Osteocyte (in vitro differentiated cells): ENCODE measurements at places on chromosomes 12 and 14. TPM values are rescaled to one million over a fixed set of nuclear protein-coding genes. Genes with fewer than 3 reads are reported as not detected.

GRCh38 chr14:81516986-81517797 is 16.5 kb downstream of the SEL1L start:
- DNase-seq, result no peak

GRCh38 chr12:6058481-6059161 is 65.8 kb downstream of the VWF start:
- no peak for DNase-seq

DNA sequence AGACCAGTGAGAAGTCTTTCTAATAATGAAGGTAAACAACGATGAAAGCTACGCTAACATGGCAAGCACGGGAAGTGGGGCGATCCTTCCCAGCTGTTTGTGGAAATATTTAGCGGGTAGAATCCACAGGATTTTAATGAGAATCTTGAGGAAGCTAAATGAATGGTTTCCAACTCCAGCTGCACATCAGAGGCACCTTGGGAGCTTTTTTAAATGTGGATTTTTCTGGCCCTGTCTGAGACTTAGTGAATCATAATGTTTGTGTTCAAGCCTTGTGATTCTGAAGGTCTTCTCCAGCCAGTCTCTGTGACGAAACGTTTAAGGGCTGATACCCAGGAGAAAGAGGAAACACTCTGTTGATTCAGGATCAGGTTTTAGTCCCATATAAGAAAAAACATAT is 169.8 kb downstream of the CAPZA3 start:
- no peak for DNase-seq

DNA sequence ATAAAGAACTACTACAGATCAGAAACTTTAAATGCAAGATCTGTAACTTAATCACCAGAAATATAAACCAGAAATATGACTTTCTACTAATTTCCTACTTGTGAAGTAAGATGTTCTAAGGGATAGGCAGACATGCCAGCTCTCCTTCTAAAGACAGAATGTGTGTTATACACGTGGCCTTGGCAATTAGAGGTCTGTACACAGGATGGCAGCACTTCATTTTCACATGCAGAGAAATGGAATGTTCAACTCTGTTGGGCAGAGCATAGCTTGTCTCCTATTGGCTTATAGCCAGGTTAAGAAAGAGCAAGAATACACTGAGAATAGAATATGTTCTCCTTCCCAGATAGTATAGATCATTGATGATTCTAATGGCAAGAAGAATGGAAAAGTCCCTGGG is 403.8 kb downstream of the DAD1 start:
- no peak for DNase-seq

DNA sequence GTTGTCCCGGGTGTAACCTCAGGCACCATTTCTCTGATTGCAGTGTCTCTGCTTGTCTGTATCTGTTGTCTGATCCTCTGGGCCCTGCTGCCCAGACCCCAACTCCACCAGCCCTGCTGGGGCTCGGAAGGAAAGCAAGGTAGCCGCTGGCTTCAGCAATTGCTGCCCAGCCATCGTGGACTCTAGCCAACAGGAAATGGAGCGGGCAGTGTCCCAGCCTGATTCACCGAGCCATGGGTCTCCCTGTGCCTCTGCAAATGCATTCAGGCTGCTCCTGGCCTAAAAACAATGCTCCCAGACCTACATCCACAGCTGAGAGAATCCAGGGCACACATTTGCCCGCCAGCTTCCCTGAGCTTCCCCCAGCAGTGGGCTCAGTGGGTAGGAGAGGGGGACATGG is 9.2 kb downstream of the TUNAR start:
- DNase-seq, result no peak

DNA sequence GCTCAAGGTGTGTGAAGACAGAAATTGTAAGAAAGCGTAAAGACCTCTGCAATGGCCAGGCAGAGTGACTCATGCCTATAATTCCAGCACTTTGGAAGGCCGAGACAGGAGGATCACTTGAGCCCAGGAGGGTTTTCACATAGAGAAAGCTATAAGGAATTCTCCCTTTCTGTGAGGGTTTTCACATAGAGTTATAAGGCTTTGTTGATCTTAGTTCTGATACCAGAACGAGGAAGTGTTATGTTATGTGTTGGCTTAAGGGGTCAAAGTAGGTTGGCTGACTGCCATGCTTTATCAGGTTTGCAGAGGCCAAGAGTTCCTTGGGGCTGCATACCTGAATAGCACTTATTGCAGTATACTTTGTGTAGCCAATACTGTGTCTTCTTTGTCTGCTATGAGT is 139.1 kb downstream of the ERC1 start:
- DNase-seq, result no peak

DNA sequence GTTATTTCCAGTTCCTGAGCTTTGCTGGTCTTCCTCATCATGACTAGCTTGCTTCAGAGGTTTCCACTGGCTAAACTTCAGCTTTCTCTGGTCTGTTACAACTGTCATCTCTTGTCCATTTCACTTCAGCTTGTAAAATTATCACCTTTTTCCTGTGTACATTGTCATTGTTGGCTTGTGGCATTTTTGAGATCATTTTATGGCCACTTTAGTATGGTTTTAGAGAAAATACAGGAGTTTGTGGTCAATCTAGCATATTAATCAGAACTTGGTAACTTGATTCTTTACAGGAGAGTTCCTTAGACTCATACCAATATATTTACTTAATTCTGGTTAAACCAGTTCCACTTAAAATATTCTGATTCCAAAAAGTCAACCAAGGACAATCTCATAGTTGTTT is 235.9 kb upstream of the KITLG start:
- DNase-seq, result no peak

DNA sequence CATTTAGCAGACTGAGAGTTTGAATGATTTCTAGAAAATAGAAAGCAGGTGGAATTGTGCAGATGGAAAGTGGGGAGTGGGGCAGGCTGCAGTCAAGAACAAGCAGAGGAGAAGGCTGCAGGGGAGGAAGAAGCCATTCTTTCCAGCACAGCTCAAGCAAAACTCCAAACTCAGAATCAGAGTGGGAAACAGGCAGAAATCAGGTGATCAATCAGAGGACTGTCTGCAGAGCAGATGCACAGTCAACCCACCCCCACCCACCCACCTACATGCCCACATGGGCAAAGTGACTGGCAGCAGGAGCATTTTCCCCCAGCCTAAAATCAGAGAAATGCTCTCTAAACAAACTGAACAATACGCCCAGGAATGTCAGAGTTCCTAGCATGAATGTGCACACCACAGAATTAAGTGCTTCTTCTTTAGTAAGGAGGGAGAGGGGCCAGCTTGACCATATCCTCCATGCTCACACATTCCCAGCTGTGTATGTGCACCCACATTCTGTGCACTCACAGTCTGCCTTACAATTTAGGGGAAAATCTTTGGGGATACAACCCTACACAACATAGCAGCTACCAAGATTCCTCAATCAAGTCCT is 194.1 kb upstream of the PLEKHA5 start:
- no peak for DNase-seq

GRCh38 chr12:54604436-54604835 is 16.0 kb upstream of the PPP1R1A start:
- no peak for DNase-seq

The CELA1 gene
- not detected in 2 replicates for total RNA-seq

GRCh38 chr14:56057071-56057741 is 61.0 kb upstream of the PELI2 start:
- DNase-seq, result no peak

GRCh38 chr12:54017027-54017788 is 8.4 kb downstream of the HOXC8 start:
- no peak for DNase-seq

DNA sequence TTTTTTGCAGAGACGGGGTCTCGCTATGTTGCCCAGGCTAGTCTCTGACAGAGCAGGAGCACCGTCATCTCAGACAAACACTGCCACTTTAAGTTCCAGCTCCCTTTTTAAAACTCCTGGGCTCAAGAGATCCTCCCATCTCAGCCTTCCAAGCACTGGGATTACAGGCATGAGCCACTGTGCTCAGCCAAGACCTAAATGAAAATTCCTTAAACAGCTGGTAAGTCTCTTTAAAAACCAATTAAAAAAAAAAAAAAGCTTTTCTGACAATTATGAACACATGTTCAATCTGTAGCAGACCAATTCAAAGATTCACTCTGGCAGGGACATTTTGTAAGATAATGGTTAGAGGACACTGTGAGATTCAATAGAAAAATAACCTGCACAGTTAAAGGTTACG is 77.8 kb downstream of the HECTD4 start:
- DNase-seq, result no peak

DNA sequence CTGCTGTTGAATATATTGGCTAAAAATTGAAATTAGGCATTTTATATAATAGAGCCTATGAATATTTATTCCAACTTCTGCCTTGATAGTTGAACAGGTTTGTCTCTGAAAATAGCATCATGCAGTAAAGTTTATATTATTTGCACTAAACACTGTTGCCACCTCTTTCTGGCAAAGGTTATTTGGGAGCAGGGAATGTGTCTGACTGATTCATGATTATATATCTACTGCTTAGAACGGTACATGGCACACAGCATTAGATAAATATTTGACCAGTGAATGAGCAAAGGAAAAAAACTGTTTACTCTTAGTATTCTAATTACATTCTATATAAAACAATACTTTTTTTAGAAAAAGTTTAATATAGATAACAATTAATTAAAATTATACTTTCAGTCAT is 123.1 kb upstream of the MGAT4C start:
- DNase-seq, result no peak

GRCh38 chr12:67649570-67650387 is 1.2 kb downstream of the DYRK2 start:
- no peak for DNase-seq

The SDSL gene
- total RNA-seq, result 4.4 and 6.2 TPM in 2 replicates

- no peak for DNase-seq
Measured at GRCh38 chr14:105326891-105327694, 12.5 kb downstream of the PACS2 start.

GRCh38 chr14:102201776-102202175 is 62.1 kb downstream of the WDR20 start:
- no peak for DNase-seq

The HOXC13 gene
- not detected in 2 replicates for total RNA-seq
